A549 treated with GW870086 at 1 μM for 4 hours (cell line): ENCODE measurements at places on chromosomes 2 and 18. TPM values are rescaled to one million over a fixed set of nuclear protein-coding genes. Genes with fewer than 3 reads are reported as not detected.

Gene C2orf78
- total RNA-seq, result not detected in 5 replicates

Gene TNFAIP6
- 0.33 to 1.4 TPM (median 1.2 TPM) in 5 replicates for total RNA-seq

Gene CYBRD1
- total RNA-seq, result 22.7 to 33.3 TPM (median 29.8 TPM) in 5 replicates

Gene TACR1
- total RNA-seq, result 0.06 to 0.23 TPM (median 0.07 TPM) in 3 of 5 replicates, not detected in the others

Gene HOXD9
- total RNA-seq, result 0.78 to 1.7 TPM (median 1.2 TPM) in 5 replicates

Gene TNP1
- not detected in 5 replicates for total RNA-seq

Gene SPATA3
- not detected in 5 replicates for total RNA-seq

Gene ATP8B1
- 6.2 to 8.8 TPM (median 7.6 TPM) in 5 replicates for total RNA-seq

Gene GNLY
- total RNA-seq, result 0.28 TPM in 1 of 5 replicates, not detected in the others

Gene FAM237A
- not detected in 5 replicates for total RNA-seq

Gene TMEM169
- 0.31 to 0.64 TPM (median 0.42 TPM) in 5 replicates for total RNA-seq

Gene SERPINB10
- total RNA-seq, result not detected in 5 replicates

Gene GCG
- total RNA-seq, result not detected in 5 replicates

Gene IGFBP5
- 0.11 to 0.32 TPM (median 0.13 TPM) in 5 replicates for total RNA-seq

Gene CDH20
- not detected in 5 replicates for total RNA-seq

Gene AQP12A
- total RNA-seq, result not detected in 5 replicates

Gene ASXL3
- not detected in 5 replicates for total RNA-seq

Gene UGT1A9
- 4.1 to 6.1 TPM (median 4.5 TPM) in 5 replicates for total RNA-seq

Gene SPR
- 92.9 to 144 TPM (median 130 TPM) in 5 replicates for total RNA-seq

Gene ANO7
- total RNA-seq, result 1.5 to 2.3 TPM (median 1.7 TPM) in 5 replicates

Gene CDH2
- total RNA-seq, result 32.4 to 50.6 TPM (median 48.5 TPM) in 5 replicates

Gene PRKRA
- total RNA-seq, result 27.1 to 31.7 TPM (median 30.6 TPM) in 5 replicates
